HTR-8/SVneo (cell line): ENCODE measurements at places on chromosomes 16 and 17.

DNA sequence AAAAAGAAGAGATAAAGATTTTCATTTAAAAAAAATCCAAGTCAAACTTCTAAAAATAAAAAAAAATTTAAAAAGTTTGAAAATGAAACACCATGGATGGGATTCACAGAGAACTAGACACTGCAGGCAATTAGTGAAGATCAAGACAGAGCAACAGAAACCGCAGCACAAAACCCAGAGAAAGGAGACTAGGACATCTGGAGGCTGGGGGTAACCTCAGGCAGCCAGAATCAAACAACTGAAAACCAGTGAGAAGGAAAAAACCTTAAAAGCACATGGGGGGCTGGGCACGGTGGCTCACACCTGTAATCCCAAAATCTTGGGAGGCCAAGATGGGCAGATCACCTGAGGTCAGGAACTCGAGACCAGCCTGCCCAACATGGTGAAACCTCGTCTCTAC lies 30.6 kb downstream of the LITAFD start:
- DNase-seq = no peak

DNA sequence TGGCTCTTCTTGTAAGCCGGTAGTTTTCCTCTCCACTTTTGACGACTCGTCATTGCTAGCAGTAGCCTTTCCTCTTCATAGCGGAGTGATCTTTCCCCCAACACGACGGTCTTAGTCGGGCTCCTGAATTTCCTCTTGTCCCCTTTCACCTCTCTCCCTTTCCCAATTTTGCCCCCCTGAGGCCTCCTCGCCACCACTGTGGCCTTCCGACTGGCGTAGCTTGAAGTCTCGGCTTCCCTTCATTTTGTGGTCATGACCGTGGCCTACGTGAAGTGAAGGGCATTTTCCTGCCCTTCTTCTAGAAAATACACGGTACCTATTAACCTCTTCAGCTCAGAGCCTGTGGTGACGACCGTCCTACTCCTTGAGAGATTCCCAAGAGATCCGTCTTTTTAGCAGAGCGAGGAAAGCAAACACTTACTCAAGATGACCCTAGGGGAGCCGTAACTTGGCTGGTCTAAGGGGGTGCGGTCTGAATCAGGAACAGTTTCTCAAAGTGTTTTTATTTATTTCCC lies 787 bp downstream of the PRKAR1A start:
- DNase-seq = peak; percentile 34

DNA sequence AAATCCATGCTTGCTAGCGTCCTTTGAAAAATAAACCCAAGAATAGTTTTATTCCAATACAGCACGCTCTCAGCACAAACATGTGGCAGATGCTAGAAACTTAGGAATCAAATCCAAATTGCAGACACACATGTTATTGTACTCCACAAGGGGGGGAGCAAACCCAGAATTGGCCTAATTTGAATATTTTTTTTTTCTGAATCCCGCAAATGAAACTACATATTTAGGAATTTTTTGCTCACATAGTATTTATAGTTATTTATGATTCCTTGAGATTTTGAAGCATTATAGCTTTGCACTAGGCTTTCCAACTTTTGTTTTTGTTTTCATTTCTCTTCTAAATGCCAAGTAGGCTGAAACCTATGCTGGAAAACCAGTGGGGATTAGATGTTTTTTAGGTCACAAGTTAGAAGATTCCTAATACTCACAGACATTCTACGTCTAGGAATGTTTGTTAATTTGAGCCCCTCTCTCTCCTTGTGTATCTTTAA lies 59.3 kb upstream of the CDH11 start:
- no peak for DNase-seq

- DNase-seq = no peak
These were observed 76.1 kb upstream of the SDK2 start for GRCh38 chr17:73720187-73720834.

- DNase-seq = no peak
These were observed 12.8 kb upstream of the CHMP6 start for GRCh38 chr17:80978499-80979497.

DNA sequence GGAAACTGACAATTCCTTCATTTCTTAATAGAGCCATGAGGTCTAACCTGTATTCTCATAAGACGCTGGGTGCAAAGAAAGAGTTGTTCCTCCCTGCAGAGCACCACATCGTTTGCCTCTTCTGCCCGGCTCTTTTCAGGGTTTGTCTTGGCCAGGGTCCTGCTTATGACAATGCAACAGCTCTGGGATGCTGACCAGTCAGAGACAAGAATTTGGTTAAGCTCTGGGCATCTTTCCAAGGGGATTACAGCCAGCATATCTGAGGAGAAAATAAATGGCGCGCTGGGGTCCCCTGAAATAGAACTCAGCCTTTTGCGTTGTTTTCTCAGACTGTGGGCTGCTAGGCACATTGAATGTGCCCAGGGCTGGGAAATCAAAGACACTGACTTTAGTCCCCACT lies 128.6 kb downstream of the SHISA6 start:
- no peak for DNase-seq

DNA sequence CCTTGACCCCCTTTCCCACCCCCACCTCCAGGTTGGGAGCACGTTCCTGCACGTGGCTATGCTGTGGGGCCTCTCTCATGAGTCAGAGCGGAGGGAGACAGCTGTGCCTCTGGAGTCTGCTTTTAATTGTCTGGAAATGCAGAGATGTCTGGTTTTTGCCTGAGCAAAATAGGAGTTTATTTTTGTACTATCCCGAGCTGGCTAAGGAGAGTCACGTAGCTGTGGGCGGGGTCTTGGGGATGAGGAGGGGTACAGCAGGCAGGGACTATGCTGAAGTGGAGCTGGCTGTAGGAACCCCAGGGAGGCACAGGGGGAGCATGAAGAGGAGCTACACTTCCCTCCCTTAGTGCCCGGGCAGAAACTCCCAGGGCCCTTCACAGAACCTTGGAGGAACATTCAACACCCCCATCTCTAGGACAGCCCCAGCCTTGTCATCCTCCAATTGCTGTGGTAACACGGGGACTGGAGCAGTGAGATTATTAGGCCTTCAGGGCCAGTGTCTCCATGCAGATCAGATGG lies 44.7 kb upstream of the LGALS9 start:
- no peak for DNase-seq

- DNase-seq = peak; percentile 88
These were observed 13.7 kb downstream of the ALOX12B start for GRCh38 chr17:8073627-8074484.

DNA sequence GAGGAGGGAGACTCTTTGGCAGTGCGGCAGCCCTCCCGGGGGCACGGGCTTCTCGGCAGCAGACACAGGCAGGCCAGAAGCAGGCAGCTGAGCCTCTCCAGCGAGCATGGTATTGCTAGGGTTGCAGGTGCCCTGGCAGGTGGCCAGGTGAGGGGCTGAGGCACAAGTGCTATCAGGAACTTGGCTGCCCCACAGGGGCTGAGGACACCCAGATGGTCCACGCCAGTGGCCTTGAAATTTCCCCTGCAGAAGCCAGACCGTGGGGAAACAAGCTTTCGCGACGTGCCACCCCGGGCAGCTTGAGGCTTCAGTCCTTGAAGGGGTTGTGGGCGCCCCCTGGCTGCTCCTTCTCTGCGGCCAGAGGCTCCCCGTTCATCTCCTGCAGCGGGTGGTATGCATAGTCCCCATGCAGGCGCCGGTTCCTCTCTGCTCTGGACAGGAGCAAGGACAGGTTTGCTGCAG lies 8.5 kb downstream of the NAGPA start:
- no peak for DNase-seq

GRCh38 chr16:75701361-75701760 lies at the start of gene DUXB:
DUXB (minus strand) TSS chr16:75701461; CDS start chr16:75701418, 43 bp downstream.
- no peak for DNase-seq
